ENCODE measurements at places on chromosomes 3 and 15. TPM values are rescaled to one million over a fixed set of nuclear protein-coding genes. Genes with fewer than 3 reads are reported as not detected.

DNA sequence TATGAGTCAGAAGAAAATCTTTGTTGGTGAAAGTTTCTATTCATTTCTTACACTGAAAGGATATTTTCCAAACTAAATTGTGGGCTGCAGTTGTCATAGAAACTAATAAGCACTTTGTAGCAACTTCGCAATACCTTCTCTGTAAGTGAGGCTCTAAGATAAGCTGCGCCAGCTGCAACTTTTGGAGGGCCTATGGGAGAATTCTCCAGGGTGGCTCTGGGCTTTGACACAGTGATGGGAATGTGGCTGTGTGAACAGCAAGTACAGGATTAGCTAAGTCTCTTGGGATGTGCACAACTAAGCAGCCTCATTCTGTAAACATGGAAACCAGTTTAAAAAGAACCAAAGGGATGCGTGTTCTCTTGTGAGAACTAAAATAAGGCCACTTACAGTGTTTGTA is 124.6 kb upstream of the SGO1 start:
- DNase-seq: no peak

GRCh38 chr3:67610458-67610857 is 44.0 kb downstream of the SUCLG2 start:
- no peak for DNase-seq

- DNase-seq: no peak
These were observed 1050.5 kb downstream of the ROBO2 start for GRCh38 chr3:78090382-78090781.

Gene RHOV
- 0.63 TPM for total RNA-seq

Gene SLC9A9
- total RNA-seq: 9.3 TPM

GRCh38 chr3:25678581-25678980 is 13.9 kb upstream of the TOP2B start:
- no peak for DNase-seq

Gene ITIH1
- not detected for total RNA-seq

Gene ANKRD34C
- not detected for total RNA-seq

All from OCI-LY7 (cell line).